ENCODE measurements at places on chromosomes 1 and 21. TPM values are rescaled to one million over a fixed set of nuclear protein-coding genes. Genes with fewer than 3 reads are reported as not detected.
A peak's percentile ranks its signal among the peaks of the same experiment; 100 is the strongest.

DNA sequence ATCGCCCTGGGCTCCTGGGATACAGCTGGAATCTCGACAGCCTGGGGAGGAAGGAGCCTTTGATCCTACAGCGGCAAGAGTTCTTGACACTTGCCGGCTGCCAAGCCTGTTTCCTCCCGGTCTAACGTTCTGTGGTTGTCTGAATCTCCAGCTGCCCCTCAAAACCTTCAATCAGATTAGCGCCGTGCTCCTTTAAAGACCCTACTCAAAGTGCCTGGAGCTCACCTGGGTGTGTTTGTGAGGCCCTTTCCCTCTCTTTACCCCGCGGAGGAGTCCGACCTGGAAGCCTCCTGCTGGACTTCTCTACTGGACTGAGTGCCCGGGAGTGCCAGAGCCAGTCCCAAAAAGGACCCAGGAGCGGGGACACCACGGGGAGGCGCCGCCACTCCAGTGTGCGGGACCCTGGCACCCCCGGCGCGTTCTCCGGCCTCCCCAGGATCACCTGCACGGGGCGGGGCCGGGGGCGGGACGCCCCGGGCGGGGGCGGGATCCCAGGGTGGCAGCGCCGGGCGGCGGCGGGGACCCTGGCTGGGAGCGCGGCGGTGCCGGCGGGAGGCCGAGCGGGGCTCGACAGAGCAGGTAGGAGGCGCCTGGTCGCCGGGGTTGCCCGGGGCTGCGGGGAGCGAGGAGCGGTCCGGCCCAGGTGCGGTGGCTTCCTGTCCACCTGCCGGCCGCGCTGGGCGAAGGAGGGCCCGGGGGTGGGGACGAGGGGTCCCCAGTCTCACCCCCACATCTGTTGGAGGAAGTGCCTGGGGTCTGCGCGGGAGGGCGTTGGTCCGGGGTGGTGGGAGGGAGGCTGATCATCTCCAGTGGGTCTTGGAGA lies at the start of gene NCMAP:
TSS of gene NCMAP (plus strand) at position 497 of the 823 bp plus-strand sequence. CDS start 39,344 bp downstream, outside the sequence.
- DNase-seq: peak; percentile 40

GRCh38 chr1:67704351-67704750 lies 19.4 kb downstream of the GADD45A start:
- no peak for DNase-seq

DNA sequence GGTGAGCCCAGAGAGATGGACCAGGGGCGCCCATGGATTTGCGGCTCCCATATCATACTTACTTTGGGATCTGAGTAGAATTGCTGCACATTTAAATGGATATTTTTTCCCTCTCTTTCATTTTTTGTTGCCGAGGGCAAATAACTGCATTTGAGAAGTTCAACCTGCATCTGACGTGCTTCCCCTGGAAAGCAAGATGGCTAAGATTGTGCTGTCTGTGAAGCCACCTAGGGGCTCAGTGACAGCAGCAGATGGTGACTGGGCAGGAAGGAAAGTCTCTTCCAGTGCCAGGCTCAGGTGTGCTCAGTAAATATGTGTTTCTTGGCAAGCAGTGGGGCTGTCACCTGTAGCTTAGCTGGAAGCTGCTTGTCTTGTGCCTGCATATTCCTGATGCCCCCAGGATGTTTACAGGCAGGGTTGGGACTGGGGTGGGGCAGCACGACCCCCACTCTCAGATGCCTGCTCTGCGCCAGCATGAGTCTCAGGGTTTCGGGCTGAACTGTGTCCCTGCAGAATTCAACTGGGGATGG lies 59.8 kb upstream of the ETV3 start:
- no peak for DNase-seq

HJV gene
- not detected for total RNA-seq

MATN1 gene
- total RNA-seq: 0.63 TPM

- DNase-seq: no peak
These were observed 24.5 kb upstream of the CCN1 start for GRCh38 chr1:85555867-85556573.

FCRLB gene
- 12.7 TPM for total RNA-seq

Measured in PC-3 (cell line).